Stimulated activated CD8-positive, alpha-beta memory T cell treated with anti-CD3 and anti-CD28 coated beads, Interleukin-2, amount 100 ng/mL, for 1 hour (primary cell): ENCODE measurements at places on chromosomes 7 and 10.

DNA sequence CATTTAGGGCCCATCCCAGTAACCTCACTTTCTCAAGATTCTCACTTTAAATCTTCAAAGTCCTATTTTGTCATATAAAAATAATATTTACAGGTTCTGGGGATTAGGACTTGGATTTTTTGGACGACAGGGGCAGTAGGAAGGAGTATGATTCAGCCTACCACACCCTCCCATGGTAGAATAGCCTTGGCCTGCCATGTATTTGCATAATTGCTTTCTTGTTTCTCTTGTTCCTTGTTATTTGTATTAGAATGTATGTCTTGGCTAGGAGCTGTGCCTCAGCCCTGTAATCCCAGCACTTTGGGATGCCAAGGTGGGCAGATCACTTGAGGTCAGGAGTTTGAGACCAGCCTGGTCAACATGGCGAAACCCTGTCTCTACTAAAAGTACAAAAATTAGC, 92.5 kb downstream of the ELAPOR2 start:
- no peak for DNase-seq

- no peak for DNase-seq
Observed at GRCh38 chr10:120184547-120185337, 272.3 kb upstream of the PLPP4 start.

- no peak for DNase-seq
Observed at GRCh38 chr7:158016180-158017097, 571.2 kb downstream of the PTPRN2 start.

DNA sequence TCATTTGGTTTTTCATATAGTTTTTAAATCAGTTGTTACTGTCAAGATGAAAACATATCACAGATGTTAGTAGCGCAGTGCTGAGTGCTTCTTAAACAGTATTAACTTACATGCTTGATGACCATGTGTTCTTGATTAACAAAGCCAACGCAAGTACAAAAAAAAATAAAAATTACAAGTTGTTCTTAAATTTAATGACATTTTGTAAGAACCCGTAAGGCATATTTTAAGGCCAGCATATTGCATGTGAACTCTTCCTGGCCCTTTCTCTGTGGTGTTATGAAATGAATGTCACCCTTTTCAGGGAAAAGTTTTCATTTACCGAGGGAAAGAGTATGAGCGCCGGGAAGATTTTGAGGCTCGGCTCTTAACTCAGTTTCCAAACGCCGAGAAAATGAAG, 140.4 kb upstream of the NPS start:
- DNase-seq: no peak

- no peak for DNase-seq
Observed at GRCh38 chr7:34247468-34247867, 342.1 kb downstream of the BMPER start.

GRCh38 chr10:104406715-104407650, 53.4 kb downstream of the CFAP58 start:
- no peak for DNase-seq

- DNase-seq: no peak
Observed at GRCh38 chr7:101728128-101728527, 89.3 kb upstream of the CUX1 start.

DNA sequence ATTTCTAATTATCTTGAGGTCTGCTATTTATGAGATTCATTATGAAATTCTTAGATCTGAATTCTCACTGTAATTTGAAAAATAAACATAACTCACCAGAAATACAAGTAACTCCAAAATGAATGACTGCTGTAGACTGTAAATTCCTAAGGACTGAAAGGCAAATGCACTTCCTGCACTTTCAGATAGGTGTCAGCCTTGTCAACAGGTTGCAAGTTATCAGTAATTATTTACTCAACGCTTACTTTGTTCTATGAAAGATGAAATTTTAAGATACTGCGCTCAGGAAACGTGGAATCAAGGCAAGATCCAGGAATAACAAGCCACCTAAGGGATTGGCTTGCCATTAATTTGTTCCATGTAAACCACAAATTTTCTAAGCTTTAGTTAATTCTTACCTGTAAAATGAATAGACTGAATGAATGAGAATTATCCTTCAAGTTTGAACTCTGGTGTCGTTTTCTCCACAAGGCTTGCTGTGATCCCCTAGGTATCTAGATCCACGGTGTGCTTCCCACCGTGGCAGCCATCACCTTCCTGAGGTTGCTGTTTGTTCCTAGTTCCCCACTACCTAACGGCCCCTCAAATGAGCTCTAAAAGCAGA, 12.6 kb downstream of the DHX32 start:
- no peak for DNase-seq

- DNase-seq: no peak
Observed at GRCh38 chr7:156802214-156802613, 90.8 kb downstream of the LMBR1 start.

DNA sequence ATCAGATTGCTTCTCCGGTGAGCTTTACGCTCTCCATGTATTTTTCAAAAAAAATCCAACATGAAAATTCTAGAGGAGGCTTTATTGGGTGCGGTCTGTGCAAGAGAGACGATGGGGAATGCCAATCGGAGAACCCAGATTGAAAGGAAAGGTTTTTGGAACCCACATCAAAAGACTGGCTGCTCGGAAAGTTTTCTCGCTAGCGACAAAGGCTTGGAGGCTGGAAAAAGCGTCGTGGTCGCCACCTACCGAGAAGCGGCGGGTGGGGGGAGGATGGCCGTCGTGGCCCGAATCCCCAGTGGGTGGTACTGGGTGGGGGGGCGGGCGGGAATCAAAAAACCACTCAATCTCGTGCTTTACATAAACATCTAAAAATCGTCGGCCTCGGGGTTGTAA, 1.1 kb upstream of the GTF2I start:
- DNase-seq: peak; percentile 31

DNA sequence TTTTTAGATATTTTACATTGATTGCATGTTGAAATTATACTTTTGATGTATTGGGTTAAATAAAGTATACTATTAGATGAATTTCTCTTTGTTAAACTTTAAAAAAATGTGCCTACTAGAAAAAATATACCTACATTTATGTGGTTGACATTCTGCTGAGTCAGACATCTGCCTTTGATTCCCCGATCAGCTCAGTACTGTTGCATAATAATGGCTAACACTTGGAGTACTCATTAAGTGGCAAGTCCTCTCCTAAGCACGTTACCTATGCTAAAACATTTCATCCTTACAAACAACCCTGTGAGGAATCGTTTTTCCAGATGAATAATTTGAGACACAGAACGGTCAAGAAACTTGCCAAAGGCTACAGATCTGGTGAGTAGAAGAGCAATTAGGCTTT, 14.0 kb upstream of the SEM1 start:
- DNase-seq: no peak

- DNase-seq: no peak
Observed at GRCh38 chr7:12596225-12596790, 25.8 kb downstream of the SCIN start.

- DNase-seq: no peak
Observed at GRCh38 chr10:71542478-71542877, 145.8 kb downstream of the CDH23 start.

DNA sequence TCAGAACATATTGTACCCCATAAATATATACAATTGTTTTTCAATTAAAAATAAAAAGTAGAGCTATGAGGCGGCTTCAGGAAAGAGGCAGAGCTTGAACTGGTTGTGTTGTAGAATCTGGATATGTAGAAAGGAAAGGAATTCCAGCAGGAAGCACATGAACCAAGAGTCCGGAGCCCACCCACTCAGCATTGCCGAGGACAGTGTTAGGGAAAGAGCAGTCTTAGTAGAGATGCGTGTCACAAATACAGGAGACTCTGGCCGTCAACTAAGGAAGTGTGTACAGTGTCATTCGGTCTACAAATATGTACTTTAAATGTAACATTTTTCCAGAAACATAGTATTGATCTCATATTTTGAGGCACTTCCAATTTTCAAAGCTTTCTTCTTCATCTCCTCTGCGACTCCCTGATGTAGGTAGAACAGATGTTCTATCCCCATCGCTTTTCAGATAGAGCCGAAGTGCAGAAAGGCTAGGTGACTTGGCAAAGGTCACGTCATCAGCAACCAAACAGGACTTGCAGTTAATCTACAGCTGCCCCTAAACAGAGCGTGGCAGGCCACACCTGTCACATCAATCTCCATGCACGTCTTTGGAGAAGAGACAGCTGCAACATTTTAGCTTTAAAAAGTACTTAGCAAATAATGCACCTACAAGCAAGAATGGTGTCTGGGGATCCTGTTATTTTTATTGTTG, 25.3 kb upstream of the GJD4 start:
- no peak for DNase-seq

- DNase-seq: no peak
Observed at GRCh38 chr7:30062587-30062986, 34.4 kb downstream of the PLEKHA8 start.

- no peak for DNase-seq
Observed at GRCh38 chr10:113326160-113327111, 226.4 kb upstream of the HABP2 start.

- DNase-seq: no peak
Observed at GRCh38 chr10:103839519-103839871, 15.9 kb downstream of the SH3PXD2A start.

GRCh38 chr7:142568435-142569097, 180.7 kb upstream of the PRSS1 start:
- DNase-seq: no peak

GRCh38 chr7:2012981-2013380, 219.8 kb downstream of the MAD1L1 start:
- DNase-seq: no peak

GRCh38 chr10:130188195-130189175, 52.3 kb downstream of the GLRX3 start:
- DNase-seq: no peak

GRCh38 chr10:11797281-11797680, 25.9 kb upstream of the PROSER2 start:
- DNase-seq: no peak

DNA sequence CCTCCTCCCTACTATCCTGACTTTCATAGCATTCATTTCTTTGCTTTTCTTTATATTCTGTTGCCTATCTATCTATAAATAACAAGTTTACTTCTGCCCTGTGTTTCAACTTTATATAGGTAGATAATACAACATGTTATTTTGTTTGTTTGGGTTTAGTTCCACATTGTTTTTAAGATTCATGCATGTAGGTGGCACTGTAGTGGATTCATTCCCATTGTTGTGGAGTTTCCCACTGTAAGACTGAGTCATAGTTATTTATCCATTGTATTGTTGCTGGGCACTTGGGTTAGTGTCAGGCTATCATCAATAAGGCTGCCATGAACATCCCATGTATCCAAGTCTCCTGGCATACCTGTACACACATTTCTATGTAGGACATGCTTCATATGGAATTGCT, 127.7 kb downstream of the ARHGAP22 start:
- DNase-seq: no peak

GRCh38 chr7:71521506-71521905, 389.6 kb downstream of the GALNT17 start:
- no peak for DNase-seq
